Uterine smooth muscle cell (primary cell): ENCODE measurements at places on chromosomes 11 and 22. TPM values are rescaled to one million over a fixed set of nuclear protein-coding genes. Genes with fewer than 3 reads are reported as not detected.

Gene TRIM51
- total RNA-seq = not detected in 2 replicates

Gene C1QTNF5
- total RNA-seq = 3.5 and 15.2 TPM in 2 replicates

Gene KCNJ11
- not detected in 2 replicates for total RNA-seq

Gene KRTAP5-11
- not detected in 2 replicates for total RNA-seq

Gene CARD18
- total RNA-seq = not detected in 2 replicates

Gene AGBL2
- total RNA-seq = 0.66 and 1.00 TPM in 2 replicates

Gene BDNF
- total RNA-seq = 1.8 and 3.7 TPM in 2 replicates

Gene WT1
- total RNA-seq = 6.9 and 13.8 TPM in 2 replicates

Gene CST6
- total RNA-seq = not detected in 2 replicates

Gene A4GALT
- 1.8 and 6.6 TPM in 2 replicates for total RNA-seq

Gene OR52M1
- total RNA-seq = not detected in 2 replicates

Gene DEUP1
- under 0.01 and 0.33 TPM in 2 replicates for total RNA-seq

Gene MS4A7
- not detected in 2 replicates for total RNA-seq

Gene NAA40
- total RNA-seq = 7.3 and 8.7 TPM in 2 replicates

Gene ABCC8
- not detected in 2 replicates for total RNA-seq

Gene MLC1
- 0.12 TPM in 1 of 2 replicates, not detected in the other for total RNA-seq

Gene C22orf42
- not detected in 2 replicates for total RNA-seq

Gene GRM5
- total RNA-seq = under 0.01 and 0.11 TPM in 2 replicates

Gene SEPTIN5
- total RNA-seq = 14.8 and 39.5 TPM in 2 replicates

Gene RIBC2
- total RNA-seq = 0.87 and 3.0 TPM in 2 replicates

Gene PHOX2A
- not detected in 2 replicates for total RNA-seq

Gene CHRM1
- not detected in 2 replicates for total RNA-seq

Gene MMP8
- total RNA-seq = 0.11 TPM in 1 of 2 replicates, not detected in the other

Gene DEPDC5
- total RNA-seq = 11.5 and 14.4 TPM in 2 replicates

Gene RFPL1
- total RNA-seq = not detected in 2 replicates

Gene SNAP29
- 7.9 and 8.4 TPM in 2 replicates for total RNA-seq

Gene ZNF280B
- 1.00 and 1.1 TPM in 2 replicates for total RNA-seq

Gene VSIG10L2
- 0.22 TPM in 1 of 2 replicates, not detected in the other for total RNA-seq

Gene CCDC73
- under 0.01 TPM in 1 of 2 replicates, not detected in the other for total RNA-seq

Gene APOL4
- total RNA-seq = 0.11 and 0.12 TPM in 2 replicates

Gene IL17RA
- 6.2 and 7.7 TPM in 2 replicates for total RNA-seq

Gene CRY2
- 18.0 and 18.7 TPM in 2 replicates for total RNA-seq

Gene CHKA
- total RNA-seq = 14.8 and 16.1 TPM in 2 replicates
